ENCODE measurements at places on chromosomes 5 and 9.
A peak's percentile ranks its signal among the peaks of the same experiment; 100 is the strongest.

- peaks cover 7% of the 10 kb centered on the region for H3K27me3 ChIP-seq
- no peak for DNase-seq
- H3K36me3 ChIP-seq: no peaks in the 10 kb centered on the region
- no peak overlapping the region for H3K4me3 ChIP-seq
- H3K4me1 ChIP-seq: no peaks in the 10 kb centered on the region
These were observed 30.2 kb downstream of the FOXI1 start for GRCh38 chr5:170135796-170136490.

DNA sequence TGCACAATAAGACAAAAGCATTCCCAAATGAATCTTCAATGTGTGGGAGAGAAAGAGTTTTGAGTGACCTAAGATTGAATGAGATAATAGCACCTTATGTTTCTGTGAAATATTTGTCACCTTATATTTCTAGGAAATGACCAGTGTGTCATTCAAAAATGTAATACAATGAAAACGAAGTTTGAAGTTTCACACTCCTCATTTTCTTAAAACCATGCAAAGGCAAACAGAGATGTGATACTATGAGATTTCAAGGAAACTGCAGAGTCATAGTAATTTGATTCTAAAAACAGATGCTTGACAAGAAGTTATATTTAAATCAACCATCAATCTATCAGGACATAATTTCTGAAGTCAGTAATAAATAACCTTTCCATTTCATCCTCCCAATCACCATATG lies 13.6 kb upstream of the ABCA1 start:
- H3K27ac ChIP-seq: peak overlapping the region; percentile 3
- H3K4me3 ChIP-seq: no peak overlapping the region
- DNase-seq: no peak
- H3K36me3 ChIP-seq: no peaks in the 10 kb centered on the region

GRCh38 chr5:13941468-13941867 lies 3.0 kb downstream of the DNAH5 start:
- no peak overlapping the region for H3K27ac ChIP-seq
- no peaks in the 10 kb centered on the region for H3K27me3 ChIP-seq
- no peak for DNase-seq

DNA sequence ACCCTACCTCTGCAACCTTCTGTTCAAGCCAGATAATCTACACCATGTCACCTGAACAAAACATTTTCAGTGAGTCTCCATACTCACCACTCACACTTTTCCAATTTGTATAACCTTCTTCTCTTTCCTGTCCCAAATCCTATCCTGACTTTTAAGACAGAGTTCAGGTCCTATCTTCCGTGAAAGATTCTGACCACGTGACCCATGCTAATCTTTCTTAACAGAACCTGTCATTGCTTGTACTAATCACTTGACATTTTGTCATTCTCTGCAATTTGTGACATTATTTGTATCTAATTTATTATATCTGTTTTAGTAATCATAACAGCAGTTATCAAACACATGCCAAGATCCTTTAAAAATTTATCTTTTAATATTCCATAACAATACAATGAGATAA lies 132.5 kb upstream of the PRLR start:
- no peak for DNase-seq
- peaks cover 19% of the 10 kb centered on the region for H3K27me3 ChIP-seq
- H3K4me3 ChIP-seq: no peak overlapping the region

DNA sequence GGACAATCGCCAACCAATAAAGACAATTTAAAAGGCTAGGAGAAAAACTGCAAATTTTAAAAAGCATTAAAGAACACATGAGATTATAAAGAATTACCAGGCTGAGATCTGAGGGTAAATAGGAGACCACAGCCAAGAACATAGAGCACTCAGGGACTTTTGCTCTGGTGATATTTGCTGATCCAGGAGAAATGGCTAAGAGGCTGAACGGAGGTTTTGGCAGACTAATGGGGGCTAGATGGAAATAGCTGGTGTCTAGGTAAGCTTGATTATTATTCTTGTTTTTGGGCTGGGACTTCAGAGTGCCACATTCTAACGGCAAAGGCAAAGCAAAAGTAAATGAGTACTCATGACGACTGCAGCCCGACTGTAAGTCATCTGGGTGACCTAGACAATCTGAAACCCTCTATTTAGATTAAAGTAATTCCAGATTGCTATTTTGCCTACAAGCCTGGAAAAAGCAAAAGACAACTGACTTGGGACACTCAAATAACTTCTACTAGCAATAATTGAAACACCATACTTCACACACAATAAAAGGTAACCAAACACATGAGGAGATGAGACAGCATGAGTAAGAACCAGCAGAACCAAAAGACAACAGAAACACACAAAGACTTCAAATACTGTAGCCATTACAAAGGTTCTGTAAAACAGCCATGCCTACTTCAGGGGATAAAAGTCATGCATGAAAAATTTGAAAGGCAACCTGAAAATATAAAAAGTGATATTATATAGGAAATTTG lies 68.8 kb downstream of the JAKMIP2 start:
- no peaks in the 10 kb centered on the region for H3K27me3 ChIP-seq
- H3K4me1 ChIP-seq: no peaks in the 10 kb centered on the region
- no peak for DNase-seq
- no peak overlapping the region for H3K27ac ChIP-seq

DNA sequence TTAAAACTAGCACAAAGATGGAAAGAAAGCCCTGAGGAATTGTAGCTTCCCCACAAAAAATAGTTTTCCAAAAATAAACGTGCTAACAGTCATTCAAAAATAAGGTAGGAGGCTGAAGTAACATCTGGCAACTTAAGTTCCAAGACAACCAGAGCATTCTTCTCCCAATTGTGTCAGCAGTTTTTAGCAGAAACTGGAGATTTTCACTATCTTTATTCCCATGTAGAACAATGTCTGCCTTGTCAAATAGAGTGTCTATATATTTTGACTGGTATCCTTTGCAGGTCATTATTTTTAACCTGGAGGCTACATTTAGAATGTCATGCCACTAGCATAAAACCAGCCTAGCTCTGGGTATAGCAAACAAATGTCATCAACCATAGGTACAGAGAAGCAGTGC lies 10.8 kb downstream of the TYRP1 start:
- no peaks in the 10 kb centered on the region for H3K4me1 ChIP-seq
- no peaks in the 10 kb centered on the region for H3K27me3 ChIP-seq
- no peak overlapping the region for H3K4me3 ChIP-seq
- H3K27ac ChIP-seq: no peak overlapping the region

DNA sequence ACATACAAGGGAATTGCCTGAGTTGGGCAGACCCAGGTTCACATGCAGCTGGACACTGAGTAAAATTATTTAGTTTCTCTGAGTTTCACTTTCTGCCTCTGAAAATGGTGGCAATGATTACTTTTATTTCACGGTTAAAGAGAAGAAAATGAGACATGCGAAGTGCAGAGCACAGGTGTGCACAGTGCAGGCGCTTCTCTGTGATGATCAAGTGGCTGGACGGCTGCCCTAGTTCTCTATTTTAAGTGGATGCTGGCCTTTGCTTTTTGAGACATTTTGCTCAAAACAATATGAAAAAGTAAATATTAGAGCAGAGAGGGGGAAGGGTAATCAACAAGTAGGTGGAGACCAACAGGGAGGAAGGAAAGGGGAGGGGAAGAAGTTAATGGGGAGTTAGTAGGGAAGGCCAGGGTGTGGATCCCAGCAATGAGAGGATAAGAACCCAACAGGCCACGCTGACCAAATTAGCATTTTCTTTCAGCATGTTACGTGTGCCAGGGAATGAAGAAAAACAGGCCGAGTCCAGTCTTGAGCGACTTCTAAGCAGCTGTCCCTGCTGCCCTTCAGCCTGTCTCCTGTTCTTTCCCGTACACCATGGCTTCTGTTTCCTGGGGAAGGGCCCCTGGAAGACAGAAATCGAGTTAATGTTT lies 16.1 kb downstream of the SNX18 start:
- H3K36me3 ChIP-seq: peaks cover 15% of the 10 kb centered on the region
- H3K27ac ChIP-seq: no peak overlapping the region
- DNase-seq: no peak
- H3K4me3 ChIP-seq: no peak overlapping the region

- H3K27me3 ChIP-seq: no peaks in the 10 kb centered on the region
- no peak for DNase-seq
- H3K4me3 ChIP-seq: no peak overlapping the region
- peaks cover 16% of the 10 kb centered on the region for H3K4me1 ChIP-seq
- H3K36me3 ChIP-seq: peaks cover 34% of the 10 kb centered on the region
These were observed 136.1 kb downstream of the RGS3 start for GRCh38 chr9:113599646-113600022.

GRCh38 chr9:106956971-106957370 lies 94.0 kb downstream of the ZNF462 start:
- H3K36me3 ChIP-seq: no peaks in the 10 kb centered on the region
- H3K4me3 ChIP-seq: no peak overlapping the region
- H3K27me3 ChIP-seq: no peaks in the 10 kb centered on the region

- H3K4me1 ChIP-seq: no peaks in the 10 kb centered on the region
These were observed 12.9 kb upstream of the MOB3B start for GRCh38 chr9:27542508-27542907.

- H3K4me1 ChIP-seq: peaks cover 1% of the 10 kb centered on the region
- no peak overlapping the region for H3K4me3 ChIP-seq
- no peaks in the 10 kb centered on the region for H3K36me3 ChIP-seq
- no peak for DNase-seq
These were observed 100.4 kb downstream of the RALGPS1 start for GRCh38 chr9:127014910-127015540.

DNA sequence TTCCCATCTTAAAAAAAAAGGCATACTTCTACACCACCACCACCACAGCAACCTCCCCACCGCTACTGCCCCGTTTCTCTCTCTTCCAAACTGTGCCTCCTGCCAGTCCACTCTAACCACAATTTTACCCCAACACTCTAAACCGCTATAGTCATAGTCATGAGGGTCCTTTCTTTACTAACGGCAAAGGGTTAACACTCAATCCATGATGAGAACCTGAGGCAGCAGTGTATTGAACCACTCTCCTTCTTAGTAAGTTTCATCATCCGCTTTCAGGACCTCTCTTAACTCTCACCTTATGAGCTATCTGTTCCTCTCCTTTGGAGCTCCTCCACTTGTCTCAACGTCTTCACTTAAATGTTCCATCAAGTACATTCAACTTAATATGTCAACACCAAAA lies 34.0 kb downstream of the IDNK start:
- H3K4me3 ChIP-seq: no peak overlapping the region
- H3K27me3 ChIP-seq: no peaks in the 10 kb centered on the region
- peaks cover 22% of the 10 kb centered on the region for H3K4me1 ChIP-seq
- H3K36me3 ChIP-seq: peaks cover 30% of the 10 kb centered on the region

DNA sequence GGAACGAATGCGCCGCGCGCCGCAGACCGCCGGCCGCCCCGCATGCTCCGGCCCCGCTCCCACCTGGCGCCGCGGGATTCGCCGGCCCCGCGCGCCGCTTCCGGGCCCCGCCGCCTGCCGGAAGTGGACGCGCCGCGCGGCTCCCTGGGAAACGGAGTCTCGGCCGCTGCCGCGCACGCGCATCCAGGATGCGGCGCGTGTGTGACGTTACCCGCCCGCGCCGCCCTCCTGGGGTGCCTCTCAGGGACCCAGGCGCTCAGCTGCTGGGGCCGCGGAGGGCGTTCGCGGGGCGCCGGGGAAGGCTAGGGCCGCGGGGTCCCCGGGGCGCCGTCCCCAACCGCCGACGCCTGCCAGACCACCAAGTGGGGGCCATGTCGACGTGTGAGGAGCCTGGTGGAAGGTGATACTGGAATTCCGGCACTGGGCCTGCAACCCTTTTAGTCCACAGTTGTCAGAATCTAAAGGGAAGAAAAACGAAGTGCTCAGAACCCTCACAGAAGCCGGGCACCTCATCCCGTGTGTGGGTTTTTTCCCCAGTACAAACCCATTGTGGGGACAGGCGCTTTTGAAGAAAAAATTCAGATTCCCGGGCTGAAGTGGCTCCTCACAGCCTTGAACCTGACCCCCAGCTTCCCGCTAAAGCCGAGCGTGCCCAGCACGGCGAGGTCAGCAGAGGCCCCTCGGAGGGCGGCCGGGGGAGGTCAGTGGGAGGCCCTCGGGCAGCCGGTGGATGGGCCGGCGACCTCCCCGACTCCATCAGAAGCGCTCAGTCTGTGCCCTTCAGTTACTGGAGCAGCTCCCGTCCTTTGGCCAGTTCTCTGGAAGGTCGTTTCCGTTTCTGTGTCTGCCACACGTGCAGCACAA lies at the start of gene CLPTM1L:
Gene CLPTM1L (minus strand): TSS at position 125 of the 864 bp plus-strand sequence. CDS start 258 bp downstream, outside the sequence.
- DNase-seq: peak; percentile 91
- peak within 1 kb of the TSS; percentile 88 for H3K4me3 ChIP-seq
- H3K36me3 ChIP-seq: peaks cover 42% of the 10 kb centered on the region
- peaks cover 33% of the 10 kb centered on the region for H3K4me1 ChIP-seq

DNA sequence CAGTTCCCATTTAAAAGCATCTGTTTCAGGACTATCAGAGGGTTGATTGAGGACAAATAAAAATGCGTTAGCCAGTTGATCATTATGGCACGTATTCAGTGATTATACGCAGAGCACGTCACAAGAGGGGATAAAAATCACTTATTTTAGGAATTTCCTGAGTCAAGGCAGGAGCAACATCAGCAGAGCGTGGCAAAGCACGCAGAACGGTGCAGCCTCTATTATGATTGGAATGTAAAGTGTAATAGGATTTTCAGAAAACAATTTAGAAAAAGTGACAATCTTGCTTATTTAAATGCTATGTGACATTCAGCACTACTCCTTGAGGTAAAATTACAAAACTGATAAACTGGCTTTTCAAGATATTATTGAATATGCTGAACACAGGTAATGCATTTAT lies 413.6 kb upstream of the DAP start:
- no peak overlapping the region for H3K27ac ChIP-seq
- peaks cover 17% of the 10 kb centered on the region for H3K4me1 ChIP-seq

- H3K4me3 ChIP-seq: no peak overlapping the region
- no peaks in the 10 kb centered on the region for H3K36me3 ChIP-seq
- H3K27ac ChIP-seq: no peak overlapping the region
These were observed 170.0 kb downstream of the PAPPA start for GRCh38 chr9:116323571-116323970.

DNA sequence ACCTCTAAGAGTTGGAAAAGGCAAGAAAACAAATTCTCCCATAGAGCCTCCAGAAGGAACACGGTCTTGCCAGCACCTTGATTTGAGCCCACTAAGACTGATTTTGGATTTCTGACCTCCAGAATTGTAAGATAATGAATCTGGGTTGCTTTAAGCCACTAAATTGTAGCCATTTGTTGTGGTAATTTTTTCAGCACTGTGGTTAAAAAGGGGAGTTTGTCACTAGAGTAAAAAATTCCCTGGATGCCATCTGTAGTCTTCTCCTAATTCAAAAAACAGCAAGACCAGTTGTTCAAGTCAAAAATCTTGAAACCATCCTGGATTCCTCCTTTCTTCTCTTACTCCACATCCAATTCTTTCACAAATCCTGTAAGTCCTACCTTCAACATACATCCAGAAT lies 39.6 kb downstream of the NRG2 start:
- DNase-seq: no peak
- H3K27ac ChIP-seq: no peak overlapping the region
- no peaks in the 10 kb centered on the region for H3K36me3 ChIP-seq

DNA sequence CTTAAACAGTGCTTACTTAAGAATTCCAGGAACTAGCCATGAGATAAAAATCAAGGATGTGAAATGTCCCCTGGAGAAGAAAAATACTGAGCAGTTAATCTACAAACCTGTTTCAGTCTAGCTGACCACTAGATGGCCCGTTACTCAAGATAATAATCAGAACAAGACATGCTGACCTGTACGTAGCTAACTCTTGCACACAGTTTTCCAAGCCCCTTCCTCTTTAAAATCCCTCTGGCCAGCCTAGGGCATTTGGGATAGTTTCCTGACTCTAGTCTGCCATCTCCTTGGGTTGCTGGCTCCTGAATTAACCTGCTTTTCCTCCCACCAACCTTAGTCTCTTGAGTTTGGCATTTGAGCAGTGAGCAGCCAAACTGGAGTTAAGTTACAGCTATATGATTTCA lies 59.2 kb upstream of the TRAF1 start:
- H3K36me3 ChIP-seq: no peaks in the 10 kb centered on the region
- no peaks in the 10 kb centered on the region for H3K27me3 ChIP-seq
- no peak for DNase-seq
- H3K27ac ChIP-seq: no peak overlapping the region

Measured in activated T-cell treated with anti-CD3 and anti-CD28 coated beads, Interleukin-2, amount 50 U/mL, for 24 hours (primary cell).